ENCODE measurements at places on chromosomes 13 and 19.

- no peak for DNase-seq
These were observed 2.6 kb downstream of the CIRBP start for GRCh38 chr19:1271528-1272422.

- no peak for DNase-seq
These were observed 50.8 kb downstream of the TSSK6 start for GRCh38 chr19:19464339-19465098.

DNA sequence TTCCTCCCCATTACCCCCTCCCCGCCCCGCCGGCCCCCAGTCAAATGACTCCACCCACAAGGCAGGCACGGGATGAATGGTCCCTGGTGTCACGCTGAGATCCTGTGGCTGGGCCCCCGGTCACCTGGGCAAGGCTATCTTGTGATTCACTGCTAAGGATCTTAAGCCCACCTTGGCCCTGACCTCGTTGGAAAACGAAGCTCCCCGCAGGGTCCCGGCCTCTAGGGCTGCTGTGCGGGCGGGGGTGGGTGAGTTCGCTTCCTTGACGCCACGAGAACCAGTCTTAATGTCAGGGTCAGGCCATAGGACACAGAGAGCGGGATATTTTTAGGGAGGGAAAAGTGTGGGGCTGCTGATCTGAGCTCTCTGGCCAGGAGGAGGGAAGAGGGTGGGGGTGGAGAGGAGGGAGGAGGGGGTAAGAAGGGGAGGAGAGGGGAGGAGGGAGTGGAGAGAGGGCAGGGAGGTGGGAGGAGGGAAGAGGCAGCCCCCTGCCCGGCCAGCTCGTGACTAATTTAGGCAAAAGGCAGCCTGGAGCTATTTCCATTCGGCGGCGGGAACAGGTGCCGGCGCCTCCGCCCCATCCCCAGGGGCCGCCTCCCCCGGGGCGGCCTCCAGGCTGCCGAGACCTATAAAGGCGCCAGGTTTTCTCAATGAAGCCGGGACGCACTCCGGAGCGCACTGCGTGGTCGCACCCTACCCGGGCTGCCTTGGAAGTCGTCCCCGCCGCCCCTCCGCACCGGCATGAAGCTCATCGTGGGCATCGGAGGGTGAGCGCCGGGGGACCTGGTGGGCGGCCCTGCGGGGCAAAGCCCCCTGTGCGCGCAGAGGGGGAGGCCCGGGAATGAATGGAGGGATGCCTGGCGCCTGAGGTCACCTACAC lies at the start of gene NMRK2:
Gene NMRK2 (plus strand): TSS at position 139 of the 880 bp plus-strand sequence. CDS start 603 bp downstream, at position 742.
- DNase-seq, result no peak

DNA sequence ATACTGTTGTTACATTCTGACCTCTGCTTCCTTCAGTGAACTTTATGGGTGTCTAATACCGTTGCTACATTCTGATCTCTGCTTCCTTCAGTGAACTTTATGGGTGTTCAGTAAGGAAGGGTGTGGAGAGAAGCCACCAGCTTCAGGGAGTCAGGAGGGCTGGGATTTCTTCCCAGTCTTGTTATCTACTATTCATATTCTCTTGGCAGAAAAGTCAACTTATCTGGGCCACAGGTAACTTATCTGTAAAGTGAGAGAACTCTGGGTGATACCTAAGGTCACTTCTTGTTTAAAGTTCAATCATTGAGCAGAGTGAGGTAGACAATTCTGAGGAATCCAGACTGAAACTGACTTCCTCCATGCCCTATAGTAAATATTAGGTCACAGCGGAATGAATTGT lies 71.2 kb upstream of the STK24 start:
- DNase-seq, result no peak

GRCh38 chr13:78032132-78032531 lies 113.5 kb upstream of the EDNRB start:
- DNase-seq, result no peak

DNA sequence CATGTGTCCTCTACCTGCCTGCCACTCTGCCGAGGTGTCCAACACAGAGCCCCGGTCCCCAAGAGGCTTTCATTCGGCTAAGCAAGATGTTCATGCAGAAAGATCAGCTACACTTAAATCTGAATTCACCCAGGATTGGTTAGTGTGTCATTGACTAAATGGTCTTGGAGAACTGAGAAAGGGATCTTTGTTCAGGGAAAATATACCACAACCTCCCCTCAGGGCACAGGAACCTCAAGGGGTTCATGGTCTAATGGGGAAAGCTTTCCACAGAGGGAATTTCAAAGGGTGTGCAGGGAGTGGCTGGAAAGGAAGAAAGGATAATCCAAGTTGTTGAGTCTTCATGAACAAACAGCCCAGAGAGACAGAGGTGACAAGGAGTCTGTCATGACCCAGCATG lies 14.4 kb upstream of the POP4 start:
- no peak for DNase-seq

GRCh38 chr13:49579501-49579900 lies 5.9 kb downstream of the RCBTB1 start:
- no peak for DNase-seq

DNA sequence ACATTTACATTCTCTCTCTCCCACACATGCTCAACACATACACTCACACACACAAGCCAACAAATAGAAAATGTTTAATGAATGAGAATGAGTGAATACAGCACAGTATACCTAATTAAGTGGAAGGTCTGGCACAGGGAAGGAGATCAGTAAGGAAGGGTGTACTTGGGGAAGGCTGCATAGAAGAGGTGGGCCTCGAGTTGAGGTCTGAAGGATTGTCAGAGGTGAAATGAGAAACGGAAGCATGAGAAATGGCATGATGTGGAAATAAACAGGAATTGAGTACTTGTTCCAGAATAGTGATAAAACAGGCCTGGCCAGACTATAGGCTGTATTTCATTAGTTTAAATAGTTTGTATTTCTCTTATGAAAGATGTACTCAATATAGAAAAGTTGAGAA lies 136.2 kb downstream of the FLT1 start:
- no peak for DNase-seq

DNA sequence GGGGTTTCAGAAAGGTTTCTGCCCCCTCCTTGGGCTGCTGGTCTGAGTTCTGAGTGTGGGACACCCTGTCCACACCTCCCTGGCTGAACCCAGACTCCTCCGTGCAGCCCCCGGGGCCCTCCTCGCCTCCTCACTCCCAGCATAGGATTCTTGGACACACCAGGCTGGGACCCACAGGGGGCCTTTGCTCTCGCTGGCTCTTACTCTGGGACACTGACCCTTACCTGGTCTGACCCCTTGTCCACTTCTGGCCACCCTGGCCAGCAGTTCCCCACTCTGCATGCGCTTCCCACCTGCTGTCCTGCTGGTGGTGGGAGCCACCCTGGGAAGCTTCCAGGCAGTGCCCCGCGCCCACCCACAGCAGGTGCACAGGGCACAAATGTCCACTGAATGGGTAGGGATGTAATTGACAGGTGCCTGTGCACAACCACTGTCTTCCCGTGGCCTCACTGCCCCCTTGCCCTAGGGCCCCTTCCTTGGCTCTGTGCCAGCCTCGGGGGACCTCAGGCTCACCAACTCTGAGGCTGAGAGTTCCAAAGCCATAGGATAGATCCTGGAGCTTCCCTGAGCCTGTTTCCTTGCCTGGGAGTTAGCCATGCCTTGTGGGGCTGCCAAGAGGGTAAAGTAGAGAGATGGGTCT lies 7.0 kb upstream of the SLC25A42 start:
- DNase-seq, result no peak

DNA sequence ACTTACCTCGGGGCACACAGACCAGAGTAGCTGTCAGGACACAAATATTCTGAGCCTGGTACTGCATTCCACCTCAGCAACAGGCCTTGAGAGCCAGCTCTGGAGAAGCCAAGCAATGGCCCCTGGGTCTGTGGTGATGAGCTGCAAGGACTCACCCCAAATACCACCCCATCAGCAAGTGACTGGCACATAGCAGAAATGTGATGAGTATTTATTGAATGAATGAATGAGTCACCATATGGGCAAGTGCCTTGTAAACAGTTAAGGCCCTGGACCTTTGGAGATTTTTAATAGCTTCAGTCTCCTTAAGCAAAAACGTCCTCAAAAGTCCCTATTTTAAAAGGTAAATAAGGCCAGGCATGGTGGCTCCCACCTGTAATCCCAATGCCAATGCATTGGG lies 18.2 kb downstream of the GSX1 start:
- DNase-seq, result no peak

GRCh38 chr13:52085421-52085820 lies 43.5 kb downstream of the NEK5 start:
- DNase-seq, result no peak

GRCh38 chr13:72622546-72622945 lies 104.9 kb downstream of the MZT1 start:
- no peak for DNase-seq

GRCh38 chr19:2312820-2313501 lies 5.0 kb upstream of the LINGO3 start:
- DNase-seq, result no peak

- DNase-seq, result no peak
These were observed 125.1 kb downstream of the RAP2A start for GRCh38 chr13:97559030-97559429.

All from activated T-cell treated with anti-CD3 and anti-CD28 coated beads, Interleukin-2, amount 50 U/mL, for 72 hours (primary cell).